ENCODE measurements at places on chromosomes 5 and 9.

GRCh38 chr5:131379723-131380122 lies 115.9 kb downstream of the CDC42SE2 start:
- peak; percentile 33 for DNase-seq

GRCh38 chr5:131628990-131629389 lies 6.0 kb downstream of the RAPGEF6 start:
- DNase-seq, result no peak

DNA sequence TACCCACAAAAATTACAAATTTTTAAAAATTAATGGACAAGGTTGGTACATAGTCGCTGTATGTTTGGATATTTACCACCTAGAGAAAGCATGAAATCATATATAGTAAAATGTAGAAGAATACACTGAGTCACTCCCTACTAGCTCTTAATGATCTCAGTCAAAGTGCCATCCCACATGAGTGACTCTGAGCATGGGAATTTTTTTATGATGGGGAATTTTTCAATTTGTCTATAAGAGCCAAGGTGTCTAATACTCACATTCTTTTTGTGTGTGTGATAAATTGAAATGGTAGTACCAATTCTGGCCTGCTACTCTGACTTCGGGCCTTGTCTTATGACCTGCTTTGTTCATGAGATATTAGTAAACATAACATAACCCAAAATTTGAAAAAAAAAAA lies 483.2 kb downstream of the CDH10 start:
- DNase-seq, result no peak

DNA sequence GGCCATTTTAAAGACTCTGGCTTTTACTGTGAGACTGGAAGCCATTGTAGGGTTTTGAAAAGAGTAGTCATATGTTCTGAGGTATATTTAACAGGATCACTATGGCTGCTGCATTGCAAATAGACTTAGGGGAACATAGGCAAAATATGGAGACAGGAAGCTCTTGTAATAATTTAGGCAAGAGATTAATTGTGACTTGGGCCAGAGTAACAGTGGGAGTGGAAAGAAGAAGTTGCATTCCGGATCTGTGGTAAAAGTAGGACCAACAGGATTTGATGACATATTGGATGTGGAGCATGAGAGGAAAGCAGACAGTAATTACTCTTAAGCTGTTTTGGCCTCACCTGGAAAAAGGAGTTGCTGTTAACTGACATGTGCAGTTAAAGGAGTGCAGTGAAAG lies 85.6 kb downstream of the SMIM15 start:
- no peak for DNase-seq

DNA sequence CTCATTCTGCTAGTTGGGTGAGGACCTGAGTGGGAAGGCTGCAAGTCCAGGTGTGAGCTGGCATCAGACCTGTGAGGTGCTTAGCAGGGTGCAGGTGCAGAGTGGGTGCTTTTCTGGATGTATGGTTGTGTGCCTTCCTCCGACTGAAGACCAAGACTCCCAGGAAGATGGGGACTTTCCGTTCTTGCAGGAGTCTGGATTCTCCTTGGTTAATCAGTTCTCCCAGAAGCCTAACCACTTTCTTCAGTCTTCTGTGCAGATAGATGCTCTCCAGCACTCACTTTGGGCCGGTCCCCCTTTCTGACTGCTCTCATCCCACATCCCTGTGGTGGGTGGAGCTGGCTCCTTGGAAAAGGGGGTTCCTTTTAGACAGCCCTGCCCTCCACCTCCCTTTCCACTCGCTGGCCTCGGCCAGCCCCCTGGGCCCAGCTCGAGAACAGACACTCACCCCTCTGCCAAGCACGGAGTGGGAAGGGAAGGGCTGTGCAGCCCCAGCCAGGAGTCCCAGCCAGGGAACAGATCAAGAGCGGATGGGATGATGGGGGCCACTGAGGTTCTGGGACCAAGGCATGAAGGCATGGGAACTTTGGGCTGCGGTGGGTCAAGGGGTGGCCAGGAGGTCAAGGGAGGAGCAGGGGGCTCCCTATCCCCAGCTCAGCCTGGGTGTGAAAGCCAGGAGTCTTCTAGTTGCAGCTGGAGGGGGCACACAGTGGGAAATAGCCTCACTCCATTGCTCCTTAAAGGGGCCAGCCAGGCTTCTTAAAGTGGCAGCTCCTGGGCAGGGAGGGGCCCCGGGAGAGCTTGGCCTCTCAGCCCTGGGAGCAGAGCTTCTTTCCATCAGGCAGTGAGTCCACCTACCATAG lies 62.4 kb downstream of the FGF18 start:
- DNase-seq, result no peak

- DNase-seq, result no peak
Measured at GRCh38 chr9:89358985-89359384, 40.7 kb downstream of the SECISBP2 start.

DNA sequence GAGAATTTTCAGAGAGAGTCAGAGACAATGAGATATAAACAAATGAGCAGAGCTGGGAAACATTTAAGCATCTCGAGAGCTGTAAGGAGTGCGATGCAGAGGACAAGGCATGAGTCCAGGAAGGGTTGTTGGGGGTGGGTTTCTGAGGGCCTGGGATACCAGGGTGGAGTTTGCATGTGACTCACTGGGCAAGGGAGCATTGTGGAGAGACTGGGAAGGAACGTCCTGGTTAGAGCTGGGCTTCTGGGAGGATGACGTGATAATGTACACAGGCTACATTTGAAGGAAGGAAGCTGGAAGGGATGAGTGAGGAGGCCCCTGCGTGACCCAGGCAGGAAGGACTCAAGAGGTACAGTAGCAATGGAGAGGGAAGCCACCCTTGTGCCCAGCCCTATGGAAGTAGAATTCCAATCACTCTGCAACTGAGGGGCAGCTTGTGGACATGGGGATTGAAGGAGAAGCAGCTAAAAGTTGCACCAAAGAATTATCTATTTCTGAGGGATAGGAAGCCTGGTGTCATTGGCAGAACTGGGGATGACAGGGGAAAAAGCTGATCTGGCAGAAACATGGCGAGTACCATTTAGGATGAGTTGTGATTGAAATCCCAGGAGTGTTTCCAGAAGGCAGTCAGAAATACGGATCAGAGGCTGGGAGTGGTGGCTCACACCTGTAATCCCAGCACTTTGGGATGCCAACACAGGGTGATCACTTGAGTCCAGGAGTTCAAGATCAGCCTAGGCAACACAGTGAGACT lies 59.3 kb upstream of the AFAP1L1 start:
- DNase-seq, result no peak

DNA sequence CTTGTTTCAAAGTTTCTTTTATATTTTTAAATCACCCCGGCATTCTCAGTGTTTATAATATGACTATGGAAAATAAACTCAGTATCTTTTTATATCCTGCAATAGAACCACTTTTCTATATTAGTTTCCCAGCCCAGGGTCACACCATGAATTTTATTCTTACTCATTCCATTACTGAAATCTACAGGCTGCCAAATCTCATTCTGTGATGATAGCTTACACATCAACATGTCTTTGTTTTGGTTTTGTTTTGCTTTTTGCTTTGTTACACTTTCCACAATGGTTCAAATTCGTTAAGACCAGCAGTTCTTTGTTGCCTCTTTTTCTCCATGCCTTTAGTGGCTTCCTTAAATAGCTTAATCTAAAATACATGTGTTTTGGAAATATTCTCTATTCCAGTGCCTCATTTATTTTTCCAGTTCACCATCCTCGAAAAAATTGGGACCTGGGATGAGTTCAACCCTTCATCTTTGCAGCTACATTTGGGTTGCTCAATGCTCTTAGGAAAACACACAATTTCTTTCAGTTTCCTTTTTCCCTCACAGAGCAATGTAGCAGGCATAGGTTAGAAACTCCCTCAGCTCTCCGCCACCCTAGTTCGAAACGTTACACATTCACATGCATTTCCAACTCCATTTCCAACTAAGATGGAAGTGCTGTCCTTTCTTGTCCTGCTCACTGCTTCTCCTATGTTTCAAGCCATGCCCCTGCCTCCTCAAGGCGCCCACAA lies 1146.3 kb downstream of the MAT2B start:
- no peak for DNase-seq

Measured in stimulated activated CD4-positive, alpha-beta T cell treated with anti-CD3 and anti-CD28 coated beads, Interleukin-1b, Interleukin-23, amount 100 ng/mL, for 1 hour (primary cell).